NCI-H1417 treated with DMSO at 0.1 percent for 48 hours (cell line): ENCODE measurements at places on chromosomes 4 and X.

DNA sequence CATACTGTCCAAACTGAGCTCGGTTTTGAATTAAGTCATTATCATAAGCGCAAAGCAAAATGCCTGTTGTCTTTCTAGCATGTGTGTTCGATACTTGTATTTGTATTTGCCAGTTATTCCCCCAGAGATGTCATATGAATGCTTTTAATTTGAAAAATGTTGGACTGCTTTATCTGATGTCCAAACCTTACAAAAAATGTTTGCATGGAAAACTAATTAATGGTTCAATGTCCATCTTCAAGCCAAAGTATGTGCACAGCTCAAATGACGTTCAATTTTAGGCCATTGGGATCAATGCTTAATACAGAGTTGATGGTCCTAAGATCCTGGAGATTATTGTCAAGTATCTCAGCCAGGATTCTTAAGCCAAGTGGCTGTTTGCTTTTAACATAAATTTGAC lies 17.2 kb upstream of the HPGDS start:
- no peak for DNase-seq

DNA sequence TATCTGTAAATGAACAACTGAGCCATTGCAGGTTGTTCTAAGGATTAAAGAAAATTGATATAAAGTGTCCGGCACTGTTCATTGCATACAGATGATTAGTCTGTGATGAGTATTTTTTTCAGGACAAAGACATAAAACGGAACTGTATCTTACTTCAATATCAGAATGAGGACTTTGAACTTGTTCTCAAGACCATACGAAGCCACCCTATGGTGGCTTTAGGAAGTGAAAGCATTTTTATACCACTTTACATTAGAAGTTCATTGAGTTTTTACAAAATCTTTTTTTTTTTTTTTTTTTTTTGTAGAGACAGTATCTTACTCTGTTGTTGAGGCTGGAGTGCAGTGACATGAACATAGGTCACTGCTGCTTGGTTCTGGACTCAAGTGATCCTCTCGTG lies 45.2 kb upstream of the TRIM2 start:
- no peak for DNase-seq

DNA sequence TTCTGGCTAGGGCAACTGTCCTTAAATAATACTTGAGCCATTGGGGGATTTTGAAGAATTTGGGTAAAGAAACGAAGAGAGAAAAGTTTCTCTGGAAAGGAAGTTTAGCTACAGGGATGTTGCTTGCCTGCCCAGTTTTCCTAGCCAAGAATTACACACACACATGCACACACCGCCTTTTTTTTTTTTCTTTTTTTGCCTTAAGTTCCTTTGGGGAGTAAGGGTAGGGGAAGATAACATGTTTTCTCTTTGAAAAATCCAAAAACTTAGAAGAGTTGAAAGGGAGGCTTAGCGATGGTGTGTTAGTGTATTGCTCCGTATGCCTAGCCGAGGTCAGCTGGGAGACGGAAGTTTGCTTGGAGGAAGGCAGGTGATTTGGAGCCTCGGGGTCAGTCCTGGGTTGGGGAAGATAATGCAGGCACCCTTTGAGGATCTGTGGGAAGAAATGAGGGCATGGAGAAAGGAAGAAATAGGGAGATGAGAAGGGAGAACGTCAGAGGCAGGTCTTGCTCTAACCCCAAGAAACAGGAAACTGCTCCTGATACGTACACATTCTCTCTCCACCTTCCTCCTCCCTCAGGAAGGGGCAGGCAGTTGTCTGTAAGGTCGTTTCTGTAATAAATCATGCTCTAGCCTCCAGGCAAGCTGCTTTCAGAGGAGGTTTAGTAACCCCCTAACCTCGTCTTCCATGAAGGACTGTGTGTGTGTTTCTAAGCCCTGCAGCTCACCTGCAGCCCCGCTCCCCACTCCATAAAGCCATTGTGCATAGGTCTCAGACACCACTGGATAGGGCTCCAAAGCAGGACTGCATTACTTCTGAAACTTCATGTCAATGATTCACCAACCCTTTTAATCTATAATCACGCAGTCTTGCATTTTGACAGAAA lies 10.5 kb downstream of the KLF3 start:
- DNase-seq = no peak

GRCh38 chr4:53602390-53602789 lies 11.1 kb upstream of the LNX1 start:
- DNase-seq = no peak

DNA sequence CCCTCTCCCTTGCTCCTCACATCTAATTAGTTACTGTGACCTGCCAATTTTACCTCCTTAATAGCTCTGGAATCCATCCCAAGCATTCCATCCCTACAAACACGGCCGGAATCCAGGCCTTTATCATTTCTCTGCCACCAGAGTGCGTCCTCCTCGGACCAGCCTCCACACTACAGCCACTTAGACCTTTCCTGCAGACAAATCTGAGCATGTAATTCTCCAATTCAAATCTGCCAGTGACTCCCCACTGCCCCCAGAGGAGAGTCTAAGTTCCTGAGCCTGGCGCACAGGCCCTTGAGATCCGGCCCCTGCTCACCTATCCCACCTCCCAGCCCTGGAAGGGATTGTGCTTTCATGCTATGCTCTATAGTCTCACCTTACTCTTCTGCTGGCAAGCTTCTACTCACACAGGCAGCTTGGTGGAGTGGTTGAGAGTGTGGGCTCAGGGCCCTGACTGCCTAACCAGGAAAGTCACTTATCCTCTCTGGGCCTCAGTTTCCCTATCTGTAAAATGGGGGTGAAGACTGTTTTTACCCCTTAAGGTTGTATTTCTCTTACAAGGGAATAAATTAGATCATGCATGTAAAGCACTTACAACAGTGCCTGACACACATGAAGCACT lies 31.2 kb downstream of the PJA1 start:
- no peak for DNase-seq

- no peak for DNase-seq
Observed at GRCh38 chrX:45860450-45860849, 659.8 kb upstream of the DIPK2B start.

GRCh38 chr4:75549019-75549418 lies 6.8 kb upstream of the ODAPH start:
- DNase-seq = no peak

- no peak for DNase-seq
Observed at GRCh38 chr4:101415962-101416361, 68.6 kb upstream of the PPP3CA start.

DNA sequence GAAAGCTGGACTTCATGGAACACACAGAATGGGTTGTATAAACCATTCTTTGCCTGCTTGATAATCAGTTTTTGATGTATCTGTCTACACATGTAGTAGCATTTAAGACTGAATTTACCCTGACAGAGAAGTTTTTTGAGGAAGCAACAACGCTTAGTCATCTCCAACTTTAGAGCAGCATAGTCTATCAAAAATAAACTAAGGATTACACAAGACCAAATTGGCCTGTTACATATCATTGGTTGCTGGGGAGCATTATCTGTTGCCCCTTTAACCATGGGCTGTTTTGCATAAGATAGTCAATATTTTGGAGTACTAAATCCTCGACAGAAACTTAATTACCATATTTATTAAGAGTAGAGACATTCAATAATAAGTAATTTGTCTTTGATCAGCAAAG lies 347.4 kb downstream of the FAM47B start:
- DNase-seq = no peak

- no peak for DNase-seq
Observed at GRCh38 chr4:149521611-149522425, 293.8 kb downstream of the IQCM start.

DNA sequence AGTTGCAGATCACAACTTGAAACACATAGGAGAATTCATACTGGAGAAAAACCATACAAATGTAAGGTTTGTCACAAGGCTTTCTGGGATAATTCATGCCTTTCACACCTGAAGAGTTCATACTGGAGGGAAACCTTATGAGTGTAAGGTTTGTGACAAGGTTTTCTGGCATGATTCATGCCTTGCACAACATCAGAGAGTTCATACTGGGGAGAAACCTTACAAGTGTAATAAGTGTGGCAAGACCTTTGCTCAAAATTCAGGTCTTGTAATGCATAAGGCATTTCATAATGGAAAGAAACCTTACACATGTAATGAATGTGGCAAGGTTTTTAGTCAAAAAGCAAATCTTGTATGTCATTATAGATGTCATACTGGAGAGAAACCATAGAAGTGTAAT lies 58.8 kb upstream of the ENPEP start:
- DNase-seq = no peak
